ENCODE measurements at places on chromosomes 6 and 20.

DNA sequence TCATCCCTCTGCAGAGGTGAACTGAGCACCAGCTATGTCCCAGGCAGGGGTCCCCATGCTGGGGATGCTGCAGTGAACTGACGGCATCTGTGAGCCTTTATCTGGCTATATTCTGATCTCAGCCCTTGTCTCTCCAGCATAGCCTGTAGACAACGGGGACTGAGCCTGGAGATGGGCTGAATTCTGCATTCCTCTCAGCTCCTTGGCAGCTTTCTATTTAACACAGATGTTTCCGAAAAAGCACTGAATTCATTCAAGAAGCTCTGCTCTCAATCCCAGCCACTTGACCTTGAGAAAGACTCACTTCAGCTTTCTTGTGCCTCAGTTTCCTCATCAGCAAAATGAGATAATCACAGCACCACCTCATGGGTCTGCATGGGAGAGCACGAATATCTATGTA is 204.4 kb upstream of the PMEPA1 start:
- H3K4me3 ChIP-seq, result no peak overlapping the region
- H3K27ac ChIP-seq, result no peak overlapping the region
- H3K4me1 ChIP-seq, result no peaks in the 10 kb centered on the region
- no peak for DNase-seq

DNA sequence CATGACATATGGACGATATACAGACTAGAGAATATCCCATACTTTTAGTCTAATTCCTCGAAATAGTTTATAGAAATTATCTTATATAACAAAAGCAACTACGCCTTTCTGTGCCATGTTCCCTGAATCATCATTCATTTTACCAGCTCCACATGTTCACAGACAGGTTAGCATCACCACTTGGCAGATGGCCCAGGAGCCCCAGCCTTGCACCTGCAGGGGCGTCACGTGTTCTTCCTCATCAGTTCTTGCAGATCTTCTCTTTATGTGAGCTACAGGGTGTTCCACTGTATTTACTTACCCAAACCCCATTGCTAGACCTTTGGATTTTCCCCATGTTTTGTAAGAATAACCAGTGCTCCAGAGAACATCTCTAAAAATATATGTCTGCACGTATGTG is 12.6 kb upstream of the BNIP5 start:
- no peak overlapping the region for H3K4me3 ChIP-seq
- no peaks in the 10 kb centered on the region for H3K4me1 ChIP-seq
- no peak overlapping the region for H3K27ac ChIP-seq
- H3K27me3 ChIP-seq, result no peaks in the 10 kb centered on the region
- no peaks in the 10 kb centered on the region for H3K36me3 ChIP-seq

GRCh38 chr20:18001131-18001921 is 32.5 kb downstream of the MGME1 start:
- H3K27me3 ChIP-seq, result no peaks in the 10 kb centered on the region
- H3K4me1 ChIP-seq, result no peaks in the 10 kb centered on the region
- H3K4me3 ChIP-seq, result no peak overlapping the region
- no peaks in the 10 kb centered on the region for H3K36me3 ChIP-seq

DNA sequence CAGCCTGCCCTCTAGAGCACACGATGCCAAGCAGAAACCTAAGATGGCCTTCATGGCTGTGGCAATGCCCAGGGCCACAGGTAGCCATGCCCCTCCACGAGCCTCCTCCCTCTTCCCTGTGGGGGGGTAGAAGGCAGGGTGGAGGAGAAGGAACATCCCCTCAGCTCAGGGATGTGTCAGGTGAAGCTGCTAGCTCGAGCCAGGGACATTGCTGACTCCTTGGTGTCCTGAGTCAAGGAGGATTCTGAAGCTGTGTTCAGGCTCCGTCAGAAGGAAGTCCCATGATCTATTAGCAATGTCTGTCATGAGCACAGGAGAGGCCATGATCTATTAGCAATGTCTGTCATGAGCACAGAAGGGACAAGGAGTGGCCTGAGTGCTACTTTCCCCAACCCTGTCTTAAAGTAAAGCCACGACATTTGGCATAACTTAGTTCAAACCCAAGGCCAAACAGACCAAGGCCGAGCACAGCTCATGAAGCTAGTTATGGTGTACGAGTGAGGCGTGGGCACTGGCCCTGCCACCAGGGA is 87.8 kb downstream of the BMP7 start:
- no peaks in the 10 kb centered on the region for H3K4me1 ChIP-seq
- H3K27me3 ChIP-seq, result no peaks in the 10 kb centered on the region
- no peaks in the 10 kb centered on the region for H3K36me3 ChIP-seq
- no peak overlapping the region for H3K27ac ChIP-seq
- no peak for DNase-seq

- no peaks in the 10 kb centered on the region for H3K27me3 ChIP-seq
- peaks cover 22% of the 10 kb centered on the region for H3K4me1 ChIP-seq
- H3K27ac ChIP-seq, result no peak overlapping the region
- peak overlapping the region; percentile 38 for H3K4me3 ChIP-seq
- H3K36me3 ChIP-seq, result no peaks in the 10 kb centered on the region
- peak; percentile 7 for DNase-seq
These were observed 148.1 kb downstream of the CEBPB start for GRCh38 chr20:50338479-50339391.

DNA sequence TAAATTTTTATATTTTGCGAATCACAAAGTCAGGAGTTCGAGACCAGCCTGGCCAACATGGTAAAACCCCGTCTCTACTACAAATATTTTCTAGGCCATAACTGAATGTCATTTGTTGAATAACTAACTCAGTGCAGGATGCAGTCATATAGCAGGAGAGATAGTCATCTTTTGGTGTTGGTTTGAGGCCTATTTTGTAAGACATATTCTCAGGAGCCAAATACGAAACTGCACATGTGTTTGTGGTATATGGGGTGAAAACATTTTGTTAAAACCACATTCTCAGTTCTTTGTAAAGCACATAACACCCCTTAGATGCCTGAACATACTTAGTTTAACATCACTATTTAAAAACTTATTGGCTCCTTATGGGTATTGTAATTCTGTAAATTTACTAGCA is 4.7 kb upstream of the ENPP5 start:
- H3K27me3 ChIP-seq, result no peaks in the 10 kb centered on the region
- no peak overlapping the region for H3K27ac ChIP-seq
- DNase-seq, result no peak
- H3K4me1 ChIP-seq, result peaks cover 36% of the 10 kb centered on the region
- no peak overlapping the region for H3K4me3 ChIP-seq

DNA sequence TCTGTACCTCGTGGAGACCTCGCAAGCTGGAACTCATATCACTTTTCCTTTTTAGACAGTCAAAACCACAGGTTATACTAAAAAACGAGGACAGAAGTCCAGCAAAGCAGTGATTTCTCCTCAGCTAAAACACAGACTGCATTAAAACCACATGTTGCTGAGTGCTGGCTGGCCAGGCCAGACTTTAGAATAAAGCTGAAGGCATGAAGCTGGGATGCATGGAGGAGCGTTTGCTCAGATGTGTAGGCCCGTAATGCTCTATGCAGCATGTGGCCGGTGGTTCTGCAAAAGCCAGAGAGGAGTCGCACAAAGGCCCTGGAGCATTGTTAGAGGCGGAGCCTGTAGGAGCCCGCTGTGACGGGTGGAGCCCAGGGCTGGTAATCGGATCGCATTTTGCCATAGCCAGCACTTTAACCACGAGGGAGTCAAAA is 83.6 kb downstream of the SMOC2 start:
- no peak overlapping the region for H3K4me3 ChIP-seq
- no peak overlapping the region for H3K27ac ChIP-seq
- no peak for DNase-seq
- H3K27me3 ChIP-seq, result no peaks in the 10 kb centered on the region
- H3K4me1 ChIP-seq, result no peaks in the 10 kb centered on the region
- no peaks in the 10 kb centered on the region for H3K36me3 ChIP-seq

- no peaks in the 10 kb centered on the region for H3K4me1 ChIP-seq
- no peaks in the 10 kb centered on the region for H3K27me3 ChIP-seq
- H3K36me3 ChIP-seq, result no peaks in the 10 kb centered on the region
These were observed 194.1 kb downstream of the RIMS1 start for GRCh38 chr6:72080260-72080941.
